Occipital lobe (tissue), 3 donors: ENCODE measurements at places on chromosomes 13 and 19.

GRCh38 chr13:111850976-111851375 is 216.0 kb upstream of the SOX1 start:
- no peak for DNase-seq

GRCh38 chr13:69648340-69649062 is 459.1 kb upstream of the ATXN8OS start:
- DNase-seq: no peak

DNA sequence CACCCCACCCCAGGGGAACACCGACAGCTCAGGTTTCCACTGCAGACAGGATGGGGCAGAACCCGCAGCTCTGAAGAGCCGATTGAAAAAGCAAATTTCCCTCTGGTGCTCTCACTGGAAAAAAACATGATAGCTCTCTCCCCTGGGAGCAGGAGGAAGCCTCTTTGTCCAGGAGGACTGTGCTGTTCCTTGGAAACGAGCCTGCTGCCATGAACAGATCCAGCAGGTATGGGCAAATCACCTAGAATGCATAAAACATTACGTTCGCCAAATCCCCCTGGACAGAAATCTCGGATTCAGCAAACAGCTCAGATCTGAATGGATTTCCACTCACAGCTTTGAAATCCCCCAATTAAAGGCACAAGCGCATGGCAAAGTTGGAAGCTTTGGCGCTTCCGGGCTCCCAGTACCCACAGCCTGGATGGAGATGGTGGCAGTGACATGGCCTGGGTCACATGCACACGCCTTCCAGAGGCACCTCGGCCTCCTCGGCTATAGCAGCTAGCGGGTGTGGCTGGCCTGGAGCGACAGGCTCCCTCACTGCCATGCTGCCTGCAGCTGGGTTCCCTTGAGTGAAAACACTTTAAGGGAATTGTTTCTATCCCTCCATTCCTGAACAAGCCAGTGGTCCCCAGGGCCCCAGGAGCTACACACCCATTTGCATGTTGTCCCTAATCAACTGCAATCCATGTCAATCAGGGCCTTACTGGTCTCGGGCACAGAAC is 59.1 kb downstream of the CEBPG start:
- no peak for DNase-seq

- DNase-seq: no peak
Measured at GRCh38 chr13:24124789-24125476, 35.6 kb upstream of the SPATA13 start.
